ENCODE measurements at places on chromosomes 11 and 22. TPM values are rescaled to one million over a fixed set of nuclear protein-coding genes. Genes with fewer than 3 reads are reported as not detected.

DNA sequence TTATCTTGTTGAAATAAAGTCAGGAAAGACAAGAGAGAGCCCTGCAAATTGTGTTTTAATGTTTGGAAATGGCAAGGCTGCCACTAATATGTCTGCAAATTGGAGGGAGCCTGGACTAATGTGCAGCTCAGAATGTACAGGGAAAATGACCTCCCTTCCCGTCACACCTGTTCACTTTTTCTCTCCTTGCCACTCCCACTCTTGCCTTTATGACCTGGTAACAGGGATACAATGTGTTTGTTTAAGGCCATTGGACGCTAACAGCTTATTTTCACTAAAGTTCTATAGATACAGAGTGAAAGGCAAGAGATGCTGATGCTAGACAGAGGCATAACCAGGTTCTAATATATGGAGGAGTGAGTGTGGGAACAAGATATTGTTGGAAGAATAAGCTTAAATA is 203.9 kb downstream of the RAB38 start:
- no peak for DNase-seq

Gene C11orf87
- total RNA-seq = not detected

Gene EXPH5
- 3.3 TPM for total RNA-seq

DNA sequence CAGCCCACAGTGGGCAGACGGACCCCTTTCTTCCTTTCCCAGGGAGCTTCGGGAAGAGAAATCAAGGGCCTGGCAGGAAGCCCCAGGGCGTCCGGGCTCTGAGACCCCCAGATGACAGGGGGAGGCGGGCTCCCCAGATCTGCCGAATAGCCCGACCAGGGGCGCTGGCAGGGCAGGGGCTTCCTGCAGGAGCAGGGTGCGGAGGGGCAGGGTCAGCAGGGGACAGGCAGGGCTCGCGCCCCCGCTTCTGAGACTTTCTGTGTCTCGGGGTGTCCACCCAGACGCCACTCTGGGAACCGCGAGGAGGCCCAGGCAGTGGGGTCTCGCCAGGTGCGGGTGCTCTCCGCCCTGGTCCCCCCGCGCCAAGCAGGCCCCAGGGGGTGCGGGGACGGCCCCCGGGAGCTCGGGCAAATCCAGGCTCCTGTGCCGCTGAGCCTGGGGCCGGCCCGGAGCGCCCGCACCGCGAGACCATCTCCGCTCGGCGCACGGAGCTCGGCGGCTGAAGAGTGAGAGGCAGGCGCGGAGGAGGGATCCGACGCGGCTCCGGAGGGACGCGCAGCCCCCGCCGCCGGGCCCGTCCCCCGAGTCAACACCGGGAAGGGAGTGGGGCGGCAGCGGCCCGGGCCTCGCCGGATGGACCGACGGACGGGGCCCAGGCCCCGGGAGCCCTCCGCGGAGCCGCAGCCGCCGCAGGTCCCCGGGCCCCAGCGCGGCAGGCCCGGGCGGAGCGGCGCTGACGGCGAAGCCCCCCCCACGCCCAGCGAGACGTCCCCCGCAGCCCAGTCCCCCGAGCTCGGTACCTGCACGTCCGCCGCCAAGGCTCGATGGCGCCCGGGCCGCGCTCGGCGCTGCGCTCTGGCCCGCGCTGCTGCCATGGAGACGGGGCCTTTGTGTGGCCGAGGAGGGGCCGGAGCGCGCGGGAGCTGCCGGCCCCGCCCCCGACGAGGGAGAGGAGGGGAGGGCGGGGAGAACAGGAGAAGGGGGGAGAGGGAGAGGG is at the start of gene PLXNB2:
TSS of gene PLXNB2 (minus strand) at position 894 of the 997 bp plus-strand sequence. CDS start 17,062 bp downstream, outside the sequence.
- no peak for DNase-seq

GRCh38 chr22:31616315-31616980 is 45.6 kb downstream of the PISD start:
- DNase-seq = no peak

DNA sequence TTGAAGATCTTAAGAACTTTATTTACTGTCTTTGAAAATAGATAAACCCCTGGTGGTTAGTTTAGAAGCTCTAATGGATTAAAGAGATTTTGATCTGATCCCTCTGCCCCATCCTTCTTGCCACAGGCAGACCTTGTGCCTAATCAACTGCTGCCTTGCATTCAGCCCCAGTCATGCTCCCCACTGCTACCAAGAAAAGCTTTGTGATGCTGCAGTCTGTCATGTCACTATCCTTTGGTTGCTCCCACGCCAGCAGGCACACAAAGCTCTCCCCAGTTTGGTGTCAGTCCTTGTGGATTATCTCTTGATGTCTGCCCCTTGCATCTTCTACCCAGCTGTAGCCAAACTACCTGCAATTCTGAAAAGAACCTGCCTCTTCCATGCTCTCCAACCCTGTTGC is 112.2 kb downstream of the MTNR1B start:
- no peak for DNase-seq

Gene LDHA
- 948 TPM for total RNA-seq

Gene MYRF
- 1.1 TPM for total RNA-seq

- DNase-seq = no peak
Observed at GRCh38 chr11:3684819-3685172, 13.6 kb upstream of the CHRNA10 start.
